Mesothelial cell of epicardium (in vitro differentiated cells): ENCODE measurements at places on chromosomes 12 and 14. TPM values are rescaled to one million over a fixed set of nuclear protein-coding genes. Genes with fewer than 3 reads are reported as not detected.

Gene GPR84
- total RNA-seq = 0.18 to 0.32 TPM (median 0.24 TPM) in 3 replicates

Gene TPH2
- total RNA-seq = not detected in 3 replicates

Gene ANKRD33
- 0.18 to 0.27 TPM (median 0.22 TPM) in 3 replicates for total RNA-seq

Gene OAS3
- 6.0 to 7.7 TPM (median 6.5 TPM) in 3 replicates for total RNA-seq

Gene DPPA3
- total RNA-seq = 0.71 to 0.81 TPM in 2 of 3 replicates, not detected in the other

Gene HRK
- 3.5 to 4.4 TPM (median 4.3 TPM) in 3 replicates for total RNA-seq

Gene LRIG3
- total RNA-seq = 16.2 to 22.3 TPM (median 20.3 TPM) in 3 replicates

Gene PLA2G1B
- total RNA-seq = not detected in 3 replicates

Gene THTPA
- 13.9 to 17.7 TPM (median 15.2 TPM) in 3 replicates for total RNA-seq

Gene DNAJC22
- total RNA-seq = 13.2 to 15.3 TPM (median 14.4 TPM) in 3 replicates

Gene NINJ2
- total RNA-seq = 0.69 to 1.6 TPM (median 1.1 TPM) in 3 replicates

Gene CLEC1A
- total RNA-seq = 0.32 to 0.51 TPM (median 0.49 TPM) in 3 replicates

Gene ZBTB42
- 5.8 to 6.7 TPM (median 6.2 TPM) in 3 replicates for total RNA-seq

Gene PLEKHG3
- total RNA-seq = 141 to 142 TPM (median 142 TPM) in 3 replicates

Gene CCDC88C
- 23.1 to 24.8 TPM (median 23.7 TPM) in 3 replicates for total RNA-seq

Gene TMPRSS12
- total RNA-seq = 0.24 to 0.27 TPM in 2 of 3 replicates, not detected in the other

Gene FAM222A
- 1.1 to 1.9 TPM (median 1.6 TPM) in 3 replicates for total RNA-seq

Gene DBX2
- total RNA-seq = not detected in 3 replicates

Gene TBX5
- total RNA-seq = 8.4 to 9.7 TPM (median 9.3 TPM) in 3 replicates

Gene RFX4
- not detected in 3 replicates for total RNA-seq

Gene ZNF384
- 94.9 to 101 TPM (median 96.3 TPM) in 3 replicates for total RNA-seq

Gene ZDHHC22
- total RNA-seq = not detected in 3 replicates

Gene TSHR
- total RNA-seq = not detected in 3 replicates

Gene GALNT9
- 3.5 to 4.8 TPM (median 3.7 TPM) in 3 replicates for total RNA-seq

Gene ABCC9
- 1.00 to 1.6 TPM (median 1.4 TPM) in 3 replicates for total RNA-seq

Gene TMEM121
- total RNA-seq = 4.3 to 6.0 TPM (median 5.6 TPM) in 3 replicates

Gene OVCH1
- total RNA-seq = not detected in 3 replicates

Gene CPSF2
- total RNA-seq = 58.1 to 60.7 TPM (median 58.9 TPM) in 3 replicates

Gene ZFHX2
- total RNA-seq = 9.8 to 14.4 TPM (median 13.7 TPM) in 3 replicates

Gene DHRS2
- total RNA-seq = 1.2 to 1.6 TPM (median 1.5 TPM) in 3 replicates

Gene LUM
- total RNA-seq = 490 to 545 TPM (median 508 TPM) in 3 replicates

Gene KLHDC1
- 4.9 to 6.6 TPM (median 6.6 TPM) in 3 replicates for total RNA-seq
